ENCODE measurements at places on chromosomes 6 and 20.

DNA sequence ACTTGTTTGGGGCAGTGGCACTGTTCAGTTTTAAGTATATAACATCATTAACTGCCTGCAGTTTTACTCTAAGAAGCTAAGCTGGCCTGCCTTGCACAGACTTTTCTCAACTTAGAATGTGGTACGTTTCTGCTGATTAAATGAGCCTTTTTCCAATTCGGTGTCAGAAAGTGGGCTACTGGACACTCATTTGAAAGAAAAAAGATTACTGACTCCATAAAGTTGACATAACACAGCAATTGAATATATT is 2.1 kb downstream of the ZMYND8 start:
- DNase-seq: no peak

- DNase-seq: no peak
Measured at GRCh38 chr6:118674772-118675171, 23.4 kb upstream of the CEP85L start.

DNA sequence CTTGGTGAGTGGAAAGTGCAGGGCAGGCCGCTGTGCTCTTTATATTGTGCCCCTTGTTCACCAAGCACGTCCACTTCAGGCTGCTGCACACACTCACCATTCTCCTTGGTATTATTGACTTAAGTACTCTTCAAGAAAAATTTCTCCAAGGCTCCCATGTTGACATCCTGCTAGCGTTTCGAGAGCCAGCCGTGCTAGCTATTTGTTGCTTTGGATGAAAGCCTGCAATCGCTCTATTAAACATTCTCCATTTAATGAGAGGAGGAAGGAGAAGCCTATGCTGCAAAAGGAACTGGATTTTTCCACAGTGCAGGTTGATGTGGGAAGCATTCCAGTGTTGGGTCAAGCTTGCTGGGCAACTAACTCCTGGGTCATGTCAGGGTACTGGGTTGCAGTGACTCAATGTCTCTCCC is 113.5 kb downstream of the CD83 start:
- no peak for DNase-seq

GRCh38 chr6:24472181-24472580 is 17.2 kb downstream of the GPLD1 start:
- DNase-seq: no peak

DNA sequence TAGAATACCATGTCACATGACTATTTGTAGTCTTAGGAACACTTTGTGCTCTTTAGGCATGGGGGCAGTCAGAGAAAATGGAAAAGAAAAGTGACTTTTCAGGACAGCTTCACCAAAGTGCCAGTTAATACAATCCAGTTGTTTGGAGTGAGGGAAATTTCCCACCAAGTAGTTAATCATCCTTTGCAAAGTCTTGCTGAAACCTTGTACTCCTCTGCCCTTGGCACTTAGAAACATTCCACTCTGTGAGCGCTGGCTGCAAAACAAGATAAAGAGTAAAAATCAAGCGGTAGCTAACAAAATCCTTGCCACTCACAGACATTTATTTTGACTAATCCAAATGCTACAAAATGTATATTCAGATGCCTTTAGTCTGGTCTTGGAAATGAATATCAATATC is 229.2 kb upstream of the HSF2 start:
- no peak for DNase-seq

GRCh38 chr6:163955096-163955495 is 540.6 kb downstream of the QKI start:
- no peak for DNase-seq

GRCh38 chr6:163128324-163128723 is 286.2 kb upstream of the QKI start:
- no peak for DNase-seq

DNA sequence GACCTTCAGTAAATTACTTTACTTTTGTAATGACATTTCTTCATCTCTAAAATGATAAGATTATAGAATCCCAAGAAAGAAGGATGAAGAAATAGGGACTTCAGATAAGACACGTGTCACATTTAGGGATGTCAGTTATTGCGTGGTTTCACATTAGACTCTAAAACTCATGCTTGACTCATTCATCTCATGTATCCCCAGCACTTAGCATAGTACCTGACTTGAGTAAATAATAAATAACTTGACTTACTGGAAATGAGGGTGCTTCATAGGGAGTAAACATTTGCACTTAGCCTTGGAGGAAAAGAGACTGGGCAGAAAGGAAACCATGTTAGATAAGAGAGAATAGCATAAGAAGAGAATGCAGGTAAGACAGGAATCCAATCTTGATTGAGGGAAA is 37.2 kb downstream of the VTA1 start:
- no peak for DNase-seq

GRCh38 chr6:21187485-21187884 is 406.1 kb upstream of the SOX4 start:
- DNase-seq: no peak

GRCh38 chr6:132526461-132526860 is 11.6 kb upstream of the TAAR9 start:
- no peak for DNase-seq

DNA sequence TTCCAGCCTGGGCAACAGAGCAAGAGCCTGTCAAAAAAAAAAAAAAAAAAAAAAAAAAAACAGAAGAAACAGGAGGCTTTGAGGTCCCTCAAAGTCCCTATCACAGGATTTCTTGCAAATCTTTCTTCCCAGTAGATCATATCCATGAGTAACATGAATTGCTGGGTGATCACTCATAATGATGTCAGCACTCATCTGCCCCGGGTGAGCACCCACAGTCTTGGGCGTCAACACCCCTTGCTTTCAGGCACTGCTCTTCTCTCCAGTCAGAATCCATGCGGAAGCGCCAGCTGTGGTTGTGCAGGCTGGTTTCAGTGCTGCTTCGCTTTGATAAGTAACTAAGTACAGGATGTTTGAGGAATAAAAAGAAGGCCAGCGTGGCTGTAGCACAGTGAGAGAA is 40.2 kb upstream of the INSM1 start:
- DNase-seq: no peak

DNA sequence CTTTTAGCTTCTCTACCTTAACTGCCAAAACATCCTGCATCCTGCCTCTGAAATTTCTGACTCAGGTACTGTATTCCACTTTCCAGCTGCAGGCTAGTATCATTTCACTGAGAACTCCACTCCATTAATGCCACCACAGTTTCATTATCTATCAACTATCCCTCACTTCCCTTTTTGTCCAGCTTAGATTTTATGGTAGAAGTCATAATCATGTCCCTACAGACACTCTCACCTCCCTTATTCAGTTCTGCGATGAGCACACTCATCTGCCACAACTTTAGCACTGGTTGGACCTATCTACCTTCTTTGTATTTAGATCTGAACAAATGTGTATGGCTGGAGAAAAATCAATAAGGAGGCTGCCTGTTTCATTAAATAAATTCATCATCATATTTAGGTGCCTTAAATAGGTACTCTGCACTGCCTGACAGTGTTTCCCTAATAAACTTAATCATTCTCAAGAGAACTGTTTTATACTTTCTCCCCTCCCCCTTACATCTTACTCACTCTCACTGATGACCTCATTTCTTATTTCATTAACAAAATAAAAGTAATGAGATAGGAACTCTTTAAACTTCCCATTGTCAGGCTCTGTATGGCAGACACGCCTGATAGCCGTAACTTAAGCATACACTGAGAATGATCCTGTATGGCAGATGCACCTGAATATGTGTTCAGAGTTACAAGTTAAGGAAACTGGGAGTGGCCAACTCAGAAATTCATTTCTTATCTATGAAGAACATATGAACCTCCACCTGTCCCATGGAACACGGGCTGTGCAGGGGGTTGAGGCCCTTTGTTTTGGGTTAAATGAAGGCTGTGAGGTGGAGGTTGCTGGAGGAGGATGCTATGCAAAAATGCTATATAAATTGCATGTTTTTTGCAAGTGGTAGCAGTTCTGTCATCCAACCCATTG is 95.3 kb upstream of the MAN1A1 start:
- no peak for DNase-seq

DNA sequence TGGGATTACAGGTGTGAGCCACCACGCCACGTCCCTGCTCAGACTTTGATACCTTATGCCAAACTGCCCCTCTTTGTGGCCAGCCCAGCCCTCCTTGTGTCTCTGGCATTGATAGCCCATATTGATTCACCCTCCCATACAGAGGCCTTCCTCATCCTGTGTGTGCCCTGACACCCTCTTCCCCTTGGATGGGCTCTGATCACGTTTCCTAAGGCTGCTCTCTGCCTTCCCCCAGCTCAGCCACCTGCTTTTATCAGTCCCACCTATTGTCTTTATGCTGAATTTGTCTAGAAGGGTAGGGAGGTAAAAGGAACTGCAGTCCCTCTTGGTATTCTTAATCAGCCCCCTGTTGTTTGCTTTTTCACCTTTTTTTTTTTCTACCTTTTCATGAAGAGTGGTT is 95.9 kb downstream of the CDKAL1 start:
- DNase-seq: no peak

DNA sequence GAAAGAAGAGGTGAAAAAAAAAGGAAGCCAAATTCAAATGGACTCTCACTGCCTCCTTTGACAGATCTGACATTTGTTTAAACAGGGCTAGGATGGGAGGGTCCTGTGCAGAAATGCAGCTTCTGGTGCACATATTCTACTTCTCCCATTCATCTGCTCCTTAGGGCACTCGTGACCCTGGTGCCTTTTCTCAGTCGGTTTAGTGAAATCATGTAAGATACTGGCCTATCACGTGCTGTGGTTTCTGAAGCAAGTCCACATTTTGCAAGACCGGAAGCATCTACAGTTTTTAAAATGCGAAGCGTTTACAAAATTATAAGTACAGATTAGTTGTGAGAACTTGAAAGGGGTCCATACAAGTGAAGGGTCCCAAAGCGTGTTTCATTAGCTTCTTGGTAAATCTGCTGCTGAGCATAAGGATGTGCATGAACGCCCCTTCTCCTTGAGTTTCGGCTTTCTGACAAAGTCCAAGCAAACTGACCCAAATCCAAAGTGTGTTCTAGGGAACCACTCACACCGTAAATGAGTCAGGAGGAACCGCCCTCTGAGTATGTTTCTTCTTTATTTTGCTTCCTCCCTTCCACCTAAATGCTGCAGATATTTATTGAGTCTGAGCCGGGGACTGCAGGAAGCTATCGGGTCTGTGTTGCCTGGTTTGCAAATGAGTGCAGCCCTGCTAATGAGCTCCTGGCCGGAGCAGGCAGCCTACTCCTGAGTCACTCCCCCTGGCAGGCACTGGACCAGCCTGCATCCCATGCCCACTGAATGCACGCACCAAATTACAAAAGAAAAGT is 323.8 kb upstream of the JARID2 start:
- DNase-seq: no peak

DNA sequence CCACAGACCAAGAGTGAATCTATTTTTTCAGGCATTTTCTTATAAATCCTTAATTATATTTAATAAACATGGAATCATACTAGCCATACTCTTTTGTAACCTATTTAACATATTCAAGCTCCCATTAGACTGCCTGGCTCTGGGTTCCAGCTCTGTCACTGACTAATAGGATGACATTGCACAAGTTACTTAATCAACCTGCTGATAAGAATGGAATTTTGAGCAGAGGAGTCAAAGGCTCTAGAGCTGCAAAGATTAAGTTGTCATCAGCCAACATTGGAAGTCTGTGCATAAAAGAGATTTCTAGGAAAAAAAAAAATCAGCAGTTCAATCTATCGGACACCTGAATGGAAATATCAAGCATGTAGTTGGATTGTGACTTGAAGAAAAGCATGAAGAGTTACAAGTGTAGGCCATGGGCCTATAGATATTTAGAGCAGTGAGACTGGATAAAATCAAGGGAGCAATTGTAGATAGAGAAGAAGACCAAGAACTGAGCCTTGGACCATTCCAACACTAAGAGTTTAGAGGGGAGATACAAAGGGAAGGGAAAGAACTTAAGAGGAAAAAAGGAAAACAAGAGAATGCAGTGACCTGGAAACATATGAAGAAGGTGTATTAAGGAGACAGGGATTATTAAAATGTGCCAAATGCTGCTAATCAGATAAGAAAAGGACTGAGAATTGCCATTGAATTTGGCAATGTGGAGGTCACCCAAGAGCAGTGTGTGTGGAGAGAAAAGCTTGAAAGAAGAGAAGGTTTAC is 11.0 kb upstream of the HINT3 start:
- no peak for DNase-seq

- no peak for DNase-seq
Measured at GRCh38 chr20:15759594-15759993, 813.7 kb downstream of the KIF16B start.

GRCh38 chr6:156395276-156395675 is 381.9 kb upstream of the ARID1B start:
- DNase-seq: no peak

DNA sequence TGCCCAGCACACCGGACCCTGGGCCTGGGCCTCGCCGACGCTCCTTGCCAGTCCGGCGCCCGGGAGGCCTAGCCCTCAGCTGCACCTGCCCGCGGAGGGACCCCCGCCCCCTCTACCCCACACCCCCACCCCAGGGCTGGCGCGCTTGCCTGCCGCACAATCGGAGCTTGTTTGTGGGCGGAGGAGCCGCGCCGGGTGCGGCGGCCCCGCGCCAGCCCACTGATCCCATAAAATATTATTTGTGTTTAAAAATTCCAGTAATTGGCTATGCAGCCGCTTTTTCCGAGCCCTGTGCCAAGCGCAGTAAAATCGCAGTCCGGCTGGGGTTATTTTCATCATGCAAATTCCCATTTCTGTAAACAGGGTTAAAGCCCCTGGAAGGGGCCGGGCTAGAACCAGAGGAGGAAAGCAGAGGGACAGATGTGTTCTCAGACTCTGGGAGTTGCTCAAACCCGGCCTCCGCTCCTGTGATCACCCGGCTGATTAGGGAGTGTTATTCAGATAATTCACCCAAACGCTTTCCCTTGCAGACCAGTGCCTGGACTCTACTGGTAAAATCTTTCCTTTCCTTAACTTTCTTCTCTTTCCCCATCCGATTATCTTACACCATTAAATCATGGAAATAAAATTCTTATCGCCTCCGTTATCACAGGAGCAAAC is 93.1 kb downstream of the NCR2 start:
- no peak for DNase-seq

- no peak for DNase-seq
Measured at GRCh38 chr6:48614326-48614725, 503.3 kb upstream of the PTCHD4 start.

GRCh38 chr20:15756002-15756753 is 817.1 kb downstream of the KIF16B start:
- DNase-seq: no peak

GRCh38 chr6:137112067-137112355 is 61.4 kb downstream of the IL22RA2 start:
- DNase-seq: no peak

- DNase-seq: no peak
Measured at GRCh38 chr6:117448732-117449485, 23.2 kb upstream of the ROS1 start.

DNA sequence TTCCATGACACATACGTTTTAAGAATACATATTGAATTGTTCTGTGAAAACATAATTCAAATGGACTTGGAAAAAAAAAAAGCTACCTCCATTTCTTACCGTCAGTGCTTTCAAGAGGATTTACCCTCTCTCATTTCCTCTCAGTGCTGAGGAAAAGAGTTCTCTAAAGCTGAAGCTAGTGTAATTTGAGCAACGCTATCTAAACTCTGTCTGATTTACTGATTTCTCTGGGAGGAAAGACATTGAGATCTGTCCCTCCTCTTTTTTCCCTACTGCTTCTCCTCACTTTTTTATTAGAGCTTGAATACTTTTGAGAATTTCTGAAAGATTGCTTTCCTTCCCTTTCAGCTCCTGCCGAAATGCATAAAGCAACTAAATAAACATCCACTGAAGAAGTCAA is 41.2 kb upstream of the GRIK2 start:
- DNase-seq: no peak
